ENCODE measurements at places on chromosomes 2 and 18.

DNA sequence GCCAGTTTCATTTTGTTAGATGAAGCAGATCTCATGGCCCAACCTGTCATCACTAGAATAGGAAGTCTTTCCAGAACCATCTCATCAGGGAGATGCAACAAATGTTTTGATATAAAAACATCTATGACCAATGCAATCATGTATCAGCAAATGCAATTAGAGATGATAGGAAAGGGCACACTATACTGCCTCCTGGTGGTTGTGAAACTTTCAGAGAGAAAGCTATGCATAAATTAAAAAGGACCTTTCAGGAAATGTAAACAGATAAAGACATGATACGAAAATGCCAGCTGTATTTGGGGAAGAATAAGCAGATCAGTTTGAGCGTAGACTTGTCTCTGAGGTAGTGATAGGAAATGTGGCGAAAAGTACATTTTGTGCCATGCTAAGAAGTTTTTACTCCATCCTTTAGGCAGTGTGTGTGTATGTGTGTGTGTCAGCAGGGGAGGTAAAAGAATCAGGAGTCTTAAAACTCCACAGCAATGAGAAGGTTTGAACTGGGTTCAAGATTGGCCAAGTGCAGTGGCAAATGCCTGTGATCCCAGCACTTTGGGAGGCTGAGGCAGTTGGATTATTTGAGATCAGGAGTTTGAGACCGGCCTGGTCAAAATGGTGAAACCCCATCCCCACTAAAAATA lies 479.3 kb downstream of the CPS1 start:
- no peak for ATAC-seq

- no peak for ATAC-seq
Measured at GRCh38 chr2:184413671-184414229, 184.6 kb upstream of the ZNF804A start.

DNA sequence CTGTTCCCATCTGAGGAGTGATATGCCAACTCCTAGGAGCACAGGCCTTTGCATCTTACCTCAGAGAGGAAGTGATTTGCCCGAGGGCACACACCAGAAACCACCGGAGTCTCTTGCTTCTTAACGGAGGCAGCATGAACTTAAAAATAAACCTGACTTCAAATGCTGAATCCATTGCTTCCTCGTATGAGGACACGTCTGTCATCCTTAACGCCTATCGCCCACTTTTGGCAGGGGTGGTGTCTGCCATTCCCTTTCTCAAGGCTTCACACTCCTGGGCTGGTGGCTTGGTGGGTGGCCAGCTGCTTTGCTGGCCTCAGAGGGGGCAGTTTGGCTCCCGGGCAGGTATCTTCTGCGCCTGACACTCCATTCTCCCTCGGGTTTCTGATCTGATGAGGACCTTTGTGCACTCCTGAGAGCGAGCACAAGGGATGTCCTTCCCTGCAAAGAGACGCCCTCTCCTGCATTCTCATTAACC lies 1.1 kb upstream of the PREB start:
- ATAC-seq = no peak

DNA sequence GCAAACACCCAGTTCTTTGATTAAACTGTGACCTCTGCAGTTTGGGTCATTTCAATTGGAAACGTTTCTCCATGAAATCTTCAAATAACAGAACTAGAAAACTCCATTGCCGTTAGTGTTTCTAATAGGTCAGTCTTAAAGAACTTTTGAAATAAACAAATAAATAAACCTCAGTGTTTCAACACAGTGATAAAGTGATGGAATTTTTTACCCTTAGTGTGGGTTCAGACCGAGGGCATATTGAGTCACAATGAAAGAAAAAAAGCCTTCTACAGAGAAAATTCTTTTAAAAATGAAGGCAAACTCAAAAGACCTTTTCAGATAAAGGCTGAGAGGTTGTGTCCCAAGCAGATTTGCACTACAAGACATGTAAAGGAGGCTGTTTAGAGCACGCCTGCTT lies 149.6 kb downstream of the NCKAP5 start:
- ATAC-seq = no peak

- ATAC-seq = peak; percentile 74
Measured at GRCh38 chr2:231034291-231034882, 2.9 kb upstream of the C2orf72 start.
